Fibroblast of upper back skin (primary cell): ENCODE measurements at places on chromosomes 5 and 9.

DNA sequence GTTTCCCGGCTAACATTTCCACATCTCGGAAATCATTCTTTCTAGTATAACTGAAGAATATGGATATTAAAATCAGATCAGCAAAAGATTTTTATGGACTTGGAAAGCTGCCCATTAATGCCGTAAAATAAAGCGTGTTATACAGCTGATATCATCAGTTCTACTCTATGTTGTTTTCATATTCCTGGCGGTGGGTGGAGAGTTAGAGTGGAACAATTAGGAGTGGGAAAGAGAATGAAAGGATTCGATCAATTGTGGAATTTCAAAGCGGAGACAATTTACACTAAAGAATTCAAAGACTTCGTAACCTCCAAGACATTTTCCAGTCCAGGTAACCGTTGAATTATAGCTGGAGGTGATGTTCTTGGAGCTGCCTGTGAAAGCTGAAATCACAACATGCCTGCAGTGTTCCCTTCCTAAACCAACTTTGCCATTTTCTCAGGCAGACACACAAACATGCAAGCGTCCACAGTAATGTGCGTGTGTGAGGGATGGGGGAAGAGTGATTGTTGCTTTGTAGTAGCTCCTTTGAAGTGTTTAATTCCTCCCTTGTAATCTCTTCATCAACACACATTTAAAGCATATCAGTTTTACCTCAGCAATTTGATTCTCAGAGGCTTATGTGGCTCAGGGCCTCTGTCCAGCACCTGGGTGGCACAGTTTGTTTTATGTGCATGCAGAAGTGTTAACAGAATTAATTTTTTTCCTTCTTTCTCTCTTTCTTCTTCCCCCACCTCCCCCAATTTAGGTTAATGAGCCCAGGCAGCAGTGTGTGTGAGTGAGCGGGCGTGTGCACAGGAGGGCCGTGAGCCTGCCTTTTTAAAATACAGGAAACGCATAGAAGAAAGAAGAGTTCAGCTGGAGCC lies 544.1 kb downstream of the RAB3C start:
- DNase-seq: peak; percentile 73

GRCh38 chr9:88425538-88425950 lies 37.3 kb downstream of the SPIN1 start:
- DNase-seq: peak; percentile 32

DNA sequence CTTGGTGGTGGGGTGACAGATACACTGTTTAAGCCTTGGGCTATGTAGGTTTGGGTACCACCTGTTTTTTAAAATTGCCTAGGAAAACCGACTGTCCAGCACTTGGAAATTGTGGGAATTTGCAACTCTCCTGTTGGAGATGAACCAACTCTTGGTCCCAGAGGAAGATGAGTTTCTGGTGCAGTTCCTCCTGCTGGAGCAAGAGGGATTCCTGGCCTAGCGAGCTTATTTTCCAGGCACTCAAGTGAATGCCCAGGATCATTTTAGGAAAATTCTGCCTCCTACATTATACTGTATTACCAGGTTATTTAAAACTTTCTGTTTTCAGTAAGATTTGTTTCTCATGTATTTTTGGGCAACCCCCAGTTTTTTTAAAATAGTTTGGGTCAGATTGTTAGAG lies 33.7 kb downstream of the AP3S1 start:
- DNase-seq: no peak

DNA sequence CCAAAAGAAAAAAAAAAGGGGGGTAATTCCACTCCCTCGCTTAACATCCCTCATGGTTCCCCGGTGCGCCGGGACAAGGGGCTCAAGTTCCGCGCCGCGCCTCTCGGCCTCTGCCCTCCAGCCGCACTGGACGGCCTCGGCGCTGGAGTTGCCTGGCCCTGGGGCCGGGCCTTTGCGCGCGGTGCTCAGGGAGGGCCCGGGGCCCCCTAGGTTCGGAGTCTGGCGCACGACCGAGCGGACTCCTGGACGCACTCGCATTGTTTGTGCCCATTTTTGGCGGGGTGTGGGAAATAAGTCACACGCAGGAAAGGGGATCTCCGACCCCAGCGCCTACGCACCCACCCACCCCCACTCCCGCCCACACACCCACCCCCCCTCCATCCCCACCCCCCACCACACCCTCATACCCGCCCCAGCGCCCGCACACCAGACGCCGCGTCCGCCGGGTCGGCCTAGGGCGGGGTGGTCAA lies 381 bp downstream of the MED22 start:
- DNase-seq: peak; percentile 17

DNA sequence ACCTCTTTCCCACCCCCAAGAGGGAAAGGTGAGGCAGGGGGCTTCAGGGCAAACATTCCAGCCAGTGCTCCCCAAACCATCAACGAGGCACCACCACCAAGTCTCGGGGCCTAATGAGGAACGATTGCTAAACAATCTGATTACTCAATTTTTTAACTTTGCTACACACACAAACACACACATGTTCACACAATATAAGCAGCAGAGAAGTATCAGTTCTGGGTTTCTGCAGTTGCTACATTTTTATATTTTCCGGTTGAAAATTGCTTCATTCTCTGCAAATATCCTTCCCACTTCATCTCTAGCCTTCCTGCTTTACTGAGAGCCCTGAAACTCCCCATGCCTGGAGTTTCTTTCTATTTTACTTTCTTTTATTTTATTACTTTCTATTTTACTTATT lies 60.2 kb downstream of the FEM1C start:
- no peak for DNase-seq

- DNase-seq: peak; percentile 4
Measured at GRCh38 chr5:19701731-19702130, 286.3 kb downstream of the CDH18 start.

DNA sequence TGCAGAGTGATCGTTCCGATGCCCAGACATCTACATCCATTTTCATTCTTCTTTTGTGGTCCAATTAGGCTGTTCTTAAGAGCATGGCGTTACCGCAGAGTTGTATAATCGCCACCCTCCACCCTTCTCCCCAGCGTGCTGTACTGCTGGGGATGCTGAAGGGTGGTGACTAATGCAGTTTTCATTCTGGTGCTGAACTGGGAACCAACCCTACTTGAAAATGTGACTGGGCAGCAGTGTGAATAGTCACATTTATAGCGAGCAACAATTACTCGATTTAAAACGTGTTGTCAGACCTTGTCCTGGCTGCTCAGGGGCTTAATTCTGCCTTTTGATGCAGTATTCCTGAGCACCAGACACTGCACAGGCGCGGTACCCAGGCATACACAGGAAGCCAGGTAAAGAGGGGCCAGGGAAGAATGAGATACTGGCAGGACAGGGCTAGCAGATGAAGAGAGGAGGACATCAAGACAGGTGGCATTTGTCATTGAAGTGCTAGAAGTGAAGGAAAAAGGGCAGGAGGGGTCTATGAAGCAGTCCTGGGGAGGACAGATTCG lies 719 bp upstream of the ISCA1 start:
- DNase-seq: peak; percentile 72

- peak; percentile 72 for DNase-seq
Measured at GRCh38 chr9:35518981-35519679, 29.2 kb downstream of the RUSC2 start.

DNA sequence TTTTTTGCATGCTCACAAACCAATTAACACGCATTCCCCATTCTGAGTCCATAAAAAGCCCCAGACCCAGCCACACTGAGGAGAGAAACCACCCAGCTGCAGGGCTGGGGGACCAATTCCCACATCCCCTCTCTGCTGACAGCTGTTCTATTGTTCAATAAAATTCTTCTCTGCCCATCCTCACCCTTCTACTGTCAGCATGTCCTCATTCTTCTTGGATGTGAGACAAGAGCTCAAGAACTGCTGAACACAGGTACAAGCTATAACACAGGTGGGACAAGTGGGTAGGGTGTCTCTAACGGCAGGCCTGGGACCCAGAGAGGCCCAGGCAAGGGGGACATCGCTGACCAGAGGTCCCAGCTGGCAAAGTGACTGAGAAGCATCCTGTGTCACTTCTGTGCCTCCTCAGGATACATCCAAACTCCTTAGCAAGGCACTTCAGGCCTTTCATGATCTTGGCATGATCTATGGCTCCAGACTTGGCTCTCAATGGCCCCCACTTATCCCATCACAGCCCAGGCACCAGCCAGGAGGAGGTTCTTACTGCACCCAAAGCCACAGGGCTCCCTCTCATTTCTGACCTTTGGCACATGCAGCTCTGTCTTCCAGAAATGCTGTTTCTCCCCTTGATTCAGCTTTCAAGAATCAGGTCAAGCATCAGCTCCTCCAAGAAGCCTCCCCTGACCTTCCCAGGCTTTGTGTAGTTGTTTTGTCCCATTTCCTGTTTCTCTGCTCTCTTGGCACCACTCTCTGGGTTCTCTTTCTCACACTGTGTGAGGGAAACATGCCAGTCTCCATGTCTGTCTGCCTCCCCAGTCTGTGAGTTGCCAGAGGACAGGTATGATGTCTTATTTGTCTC lies 7.3 kb upstream of the ALDH1B1 start:
- no peak for DNase-seq

DNA sequence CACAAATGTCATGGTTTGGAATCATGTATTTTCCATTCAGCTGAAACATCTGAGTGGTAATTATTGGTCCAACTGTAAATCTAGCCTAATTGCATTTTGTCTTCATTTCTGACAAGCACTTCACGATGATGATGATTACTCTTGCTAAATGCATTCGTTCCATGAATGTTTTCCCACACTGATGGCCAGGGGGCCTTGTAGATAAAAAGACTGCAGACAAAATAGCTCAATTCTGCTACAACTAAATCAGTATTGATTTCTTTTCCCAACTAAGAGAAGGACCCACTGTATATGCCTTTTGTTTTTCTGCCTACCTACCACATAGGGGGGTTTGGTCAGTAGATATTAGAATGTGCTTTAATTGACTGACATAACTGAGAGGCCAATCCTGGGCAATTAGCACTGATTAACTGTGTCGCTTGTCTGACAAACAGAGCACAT lies 1351.3 kb upstream of the NUDT12 start:
- no peak for DNase-seq
